H1 (cell line): ENCODE measurements at places on chromosomes 11 and 22.

DNA sequence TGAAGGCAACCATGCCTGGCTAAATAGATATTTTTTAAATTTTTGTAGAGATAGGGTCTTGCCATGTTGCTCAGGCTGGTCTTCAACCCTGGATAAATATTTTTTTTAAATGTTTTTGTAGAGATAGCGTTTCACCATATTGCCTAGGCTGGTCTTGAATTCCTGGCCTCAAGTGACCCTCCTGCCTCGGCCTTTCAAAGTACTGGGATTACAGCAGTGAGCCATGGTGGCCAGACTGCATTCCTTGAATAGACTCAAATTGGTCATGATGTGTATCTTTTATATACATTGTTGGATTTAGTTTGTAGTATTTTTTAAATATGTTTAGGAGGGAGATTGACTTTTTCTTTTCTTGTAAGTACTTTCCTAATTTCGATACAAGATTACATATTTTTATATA lies 325.7 kb upstream of the C11orf87 start:
- DNase-seq = no peak

GRCh38 chr22:49685116-49685515 lies 142.6 kb downstream of the BRD1 start:
- no peak for DNase-seq

DNA sequence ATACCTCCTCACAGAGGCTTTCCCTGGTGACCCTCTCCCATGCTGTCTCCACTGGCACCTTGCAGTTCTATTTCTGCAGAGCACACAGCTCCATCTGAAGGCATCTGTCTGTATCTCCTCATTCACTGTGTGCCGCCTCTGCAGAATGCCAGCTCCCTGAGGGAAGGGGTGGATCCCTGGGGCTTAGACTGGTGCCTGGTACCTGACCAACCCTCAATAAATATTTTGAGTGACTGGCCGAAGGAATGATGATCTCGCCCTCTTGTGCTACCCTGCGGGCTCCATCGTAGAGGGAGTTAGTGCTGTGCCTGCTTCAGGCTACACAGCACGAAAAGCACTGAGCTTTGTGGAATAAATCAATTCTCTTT lies 1.6 kb downstream of the CBX7 start:
- DNase-seq = no peak

GRCh38 chr11:15728207-15728606 lies 613.5 kb downstream of the INSC start:
- no peak for DNase-seq

DNA sequence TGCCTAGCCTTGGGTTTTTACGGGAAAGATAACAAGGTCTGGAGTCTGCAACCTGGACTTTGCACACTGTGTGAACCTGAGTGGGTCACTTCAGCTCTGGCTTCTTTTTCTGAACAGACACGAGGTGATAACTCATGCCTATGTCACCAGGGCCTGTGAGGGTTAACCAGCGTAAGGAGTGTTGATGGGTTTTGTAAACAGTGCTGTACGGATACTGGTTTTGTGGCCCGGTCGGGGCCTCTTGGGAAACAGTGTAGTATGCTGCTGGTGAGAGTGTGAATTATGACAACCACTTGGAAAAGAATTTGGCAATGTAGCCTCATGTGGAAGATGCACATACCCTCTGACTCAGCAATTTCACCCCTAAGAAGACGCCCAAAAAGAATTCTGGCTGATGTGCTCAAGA lies 266.8 kb downstream of the MN1 start:
- no peak for DNase-seq

DNA sequence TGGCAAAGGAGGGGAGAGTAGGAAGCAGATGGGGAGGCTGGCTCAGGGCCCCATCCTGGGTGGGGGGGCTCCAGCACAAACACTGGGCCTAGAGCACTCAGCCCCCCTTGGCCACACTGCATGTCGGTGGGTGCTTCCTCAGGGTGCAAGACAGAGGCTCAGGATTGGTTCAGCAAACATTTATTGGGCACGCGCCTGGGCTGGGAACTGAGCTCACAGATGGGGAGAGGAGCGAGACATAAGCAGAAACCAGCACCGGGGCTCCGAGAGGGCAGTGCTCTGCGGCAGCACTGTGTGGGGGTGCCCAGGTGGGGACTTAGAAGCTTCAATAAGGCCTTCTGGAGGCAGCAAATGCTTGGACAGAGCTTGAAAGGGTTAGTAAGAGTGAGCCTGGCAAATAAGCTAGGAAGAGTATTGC lies 12.1 kb upstream of the EHD1 start:
- DNase-seq = no peak

GRCh38 chr22:29114392-29114791 lies 41.6 kb downstream of the KREMEN1 start:
- no peak for DNase-seq
